ENCODE measurements at places on chromosomes 3 and 15. TPM values are rescaled to one million over a fixed set of nuclear protein-coding genes. Genes with fewer than 3 reads are reported as not detected.

Gene CHAC1
- total RNA-seq: 6.9 TPM

Gene TBCCD1
- total RNA-seq: 7.8 TPM

Gene MESP1
- 7.2 TPM for total RNA-seq

Gene NEK11
- total RNA-seq: 4.2 TPM

Gene ABTB1
- total RNA-seq: 18.6 TPM

Gene LYSMD2
- total RNA-seq: 30.4 TPM

Gene GHSR
- total RNA-seq: not detected

Gene FGF7
- total RNA-seq: not detected

Gene PRTG
- 12.5 TPM for total RNA-seq

Gene TRIM59
- 8.9 TPM for total RNA-seq

Gene RARRES1
- 11.0 TPM for total RNA-seq

Gene NR2E3
- total RNA-seq: 0.18 TPM

Gene SFMBT1
- 9.6 TPM for total RNA-seq

Gene NEK10
- 1.8 TPM for total RNA-seq

Gene SLC51B
- 12.1 TPM for total RNA-seq

Gene MRPL3
- total RNA-seq: 103 TPM

Gene TCAIM
- total RNA-seq: 8.2 TPM

Gene WDR93
- total RNA-seq: 0.20 TPM

Gene STRIT1
- not detected for total RNA-seq

Gene AHSG
- not detected for total RNA-seq

Gene TPRA1
- 51.1 TPM for total RNA-seq

Gene IMP3
- total RNA-seq: 121 TPM

Gene FBXW12
- not detected for total RNA-seq

Gene AMIGO3
- 0.59 TPM for total RNA-seq

Gene SLC24A5
- total RNA-seq: not detected

Gene DAZL
- not detected for total RNA-seq

Gene ALS2CL
- 6.7 TPM for total RNA-seq

Gene CLDN16
- total RNA-seq: 0.06 TPM

Gene SHC4
- 1.1 TPM for total RNA-seq

Gene LMAN1L
- not detected for total RNA-seq

Gene SCAANT1
- not detected for total RNA-seq

Gene SKOR1
- total RNA-seq: 0.03 TPM

Gene PPP1R14D
- 0.28 TPM for total RNA-seq

Gene HTR3E
- not detected for total RNA-seq

Gene GPR176
- 11.4 TPM for total RNA-seq

Gene PYGO1
- 8.9 TPM for total RNA-seq

Gene LTK
- 0.06 TPM for total RNA-seq

Gene ASB14
- not detected for total RNA-seq

Gene SAXO2
- 2.4 TPM for total RNA-seq

Gene SGO1
- total RNA-seq: 18.5 TPM

Gene BHLHE40
- 115 TPM for total RNA-seq

Gene PLA2G4E
- not detected for total RNA-seq

Gene PLA2G4D
- not detected for total RNA-seq

Gene HYKK
- 5.2 TPM for total RNA-seq

Gene GLDN
- total RNA-seq: not detected

Gene SMCO1
- total RNA-seq: not detected

Gene PLSCR5
- total RNA-seq: not detected

Gene FRMD4B
- 1.4 TPM for total RNA-seq

Gene SCN11A
- total RNA-seq: not detected

Gene OSTN
- not detected for total RNA-seq
